Gastrocnemius medialis (tissue), 4 donors: ENCODE measurements at places on chromosomes 4 and X. TPM values are rescaled to one million over a fixed set of nuclear protein-coding genes. Genes with fewer than 3 reads are reported as not detected.

VCX2 gene
- not detected for total RNA-seq

CT55 gene
- not detected for total RNA-seq

HTN1 gene
- total RNA-seq, result not detected

GATA1 gene
- not detected for total RNA-seq

BTK gene
- 1.00 TPM for total RNA-seq

ASB9 gene
- 1.7 TPM for total RNA-seq

NPY5R gene
- not detected for total RNA-seq

SPIN4 gene
- 0.52 TPM for total RNA-seq

SMIM10L2A gene
- not detected for total RNA-seq

NLRP2B gene
- 0.36 TPM for total RNA-seq
